SK-N-SH treated with all-trans-retinoic acid at 6 μM for 48 hours (cell line): ENCODE measurements at places on chromosomes 4 and X.

DNA sequence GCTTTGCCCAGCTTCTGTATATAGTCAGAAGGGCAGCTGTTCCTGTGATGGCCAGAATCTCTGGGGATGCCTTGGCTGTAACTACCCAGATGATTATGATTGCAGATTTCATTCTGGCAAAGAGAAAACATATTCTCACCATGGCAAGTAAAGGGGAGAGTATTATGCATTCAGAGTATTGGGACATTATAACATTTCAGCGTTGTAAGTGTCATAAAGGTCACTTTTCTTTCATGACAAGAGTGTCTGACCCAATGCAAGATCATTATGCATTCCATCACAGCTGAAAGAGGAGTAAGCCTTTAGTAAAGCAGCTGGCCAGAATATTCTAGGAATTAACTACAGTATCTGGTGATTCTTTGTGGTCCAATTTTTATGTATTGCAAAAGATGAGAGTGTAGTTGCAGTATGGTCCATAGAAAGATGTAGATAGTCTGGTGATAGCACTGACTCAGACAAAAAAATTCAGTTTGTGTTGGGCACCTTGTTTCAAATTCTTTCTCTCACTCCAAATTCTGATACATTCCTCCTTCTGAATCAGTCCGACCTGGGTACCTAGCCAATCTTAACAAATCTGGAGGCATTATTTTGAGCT is 2366.3 kb downstream of the PCDH7 start:
- ATAC-seq: no peak

DNA sequence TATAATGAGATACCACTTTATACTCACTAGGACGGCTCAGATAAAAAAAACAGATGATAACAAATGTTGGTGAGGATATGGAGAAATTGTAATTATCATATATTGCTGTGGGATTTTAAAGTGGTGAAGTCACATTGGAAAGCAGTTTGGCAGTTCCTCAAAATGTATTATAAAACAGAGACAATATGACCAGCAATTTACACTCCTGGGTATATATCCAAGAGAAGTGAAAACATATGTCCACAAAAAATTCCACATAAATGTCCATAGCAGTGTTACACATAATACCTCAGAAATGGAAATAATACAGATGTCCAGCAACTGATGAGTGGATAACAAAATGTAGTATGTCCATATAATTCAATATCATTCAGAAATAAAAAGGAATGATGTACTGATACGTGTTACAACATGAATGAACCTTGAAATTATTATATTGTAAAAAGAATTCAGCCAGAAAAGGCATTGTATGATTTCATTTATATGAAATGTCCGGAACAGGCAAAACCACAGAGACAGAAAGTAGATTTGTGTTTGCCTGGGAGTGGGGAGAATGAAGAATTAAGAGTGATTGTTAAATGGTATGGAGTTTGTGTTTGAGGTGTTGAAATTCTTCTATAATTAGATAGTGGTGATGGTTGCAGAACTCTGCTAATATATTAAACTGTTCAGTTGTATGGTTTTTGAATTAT is 220.9 kb downstream of the SLC7A11 start:
- peak; percentile 42; the same call in 1 of the 3 replicates for ATAC-seq

GRCh38 chr4:78707793-78708192 is 68.4 kb upstream of the BMP2K start:
- no peak for ATAC-seq

DNA sequence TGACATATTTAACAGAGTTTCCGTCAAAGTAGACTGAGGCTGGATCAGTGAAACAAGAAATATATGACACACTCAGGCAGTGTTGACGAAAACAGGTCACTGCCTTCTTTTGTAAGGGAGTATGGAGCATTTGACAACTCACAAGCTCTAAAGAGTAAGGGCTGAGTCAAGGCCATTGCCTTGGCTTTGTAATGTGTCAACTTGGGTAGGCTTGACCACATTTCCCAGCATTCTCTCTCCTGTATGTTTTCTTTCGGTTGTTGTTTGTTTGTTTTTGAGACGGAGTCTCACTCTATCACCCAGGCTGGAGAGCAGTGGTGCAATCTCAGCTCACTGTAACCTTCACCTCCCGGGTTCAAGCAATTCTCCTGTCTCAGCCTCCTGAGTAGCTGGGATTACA is 125.0 kb upstream of the MBNL3 start:
- ATAC-seq: no peak

DNA sequence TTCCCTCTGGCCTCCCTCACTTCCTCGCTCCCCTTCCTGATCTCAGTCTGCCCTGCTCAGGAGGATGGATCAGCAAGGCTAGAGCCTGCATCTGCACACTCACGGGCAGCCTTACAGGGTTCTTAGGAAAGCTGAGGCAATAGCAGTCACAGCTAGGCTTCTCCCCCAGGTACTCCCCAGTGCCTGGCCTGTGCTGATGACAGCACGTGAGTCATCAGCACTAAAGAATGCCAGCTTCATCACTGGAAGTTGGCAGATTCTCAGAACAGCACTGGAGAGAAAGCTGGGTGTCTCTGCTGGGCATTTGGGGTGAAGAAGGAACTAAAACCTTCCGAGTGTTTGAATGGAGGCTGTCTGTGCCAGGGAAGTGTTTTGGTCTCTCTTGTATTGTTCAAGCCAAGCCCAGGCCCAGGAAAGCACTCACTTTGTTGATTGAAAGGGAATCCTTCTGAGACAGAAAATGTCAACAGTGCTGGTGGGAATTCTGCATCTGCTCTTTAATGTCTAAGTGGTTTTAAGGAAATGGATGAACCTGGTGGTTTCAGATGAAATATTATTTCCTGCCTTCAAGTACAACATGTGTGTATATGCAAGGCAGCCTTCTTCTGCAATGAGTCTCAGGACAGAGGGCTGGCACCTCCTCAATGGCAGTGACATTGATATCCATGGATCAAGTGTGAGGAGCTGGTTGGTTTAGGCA is 73.0 kb upstream of the SCOC start:
- ATAC-seq: peak; percentile 84

DNA sequence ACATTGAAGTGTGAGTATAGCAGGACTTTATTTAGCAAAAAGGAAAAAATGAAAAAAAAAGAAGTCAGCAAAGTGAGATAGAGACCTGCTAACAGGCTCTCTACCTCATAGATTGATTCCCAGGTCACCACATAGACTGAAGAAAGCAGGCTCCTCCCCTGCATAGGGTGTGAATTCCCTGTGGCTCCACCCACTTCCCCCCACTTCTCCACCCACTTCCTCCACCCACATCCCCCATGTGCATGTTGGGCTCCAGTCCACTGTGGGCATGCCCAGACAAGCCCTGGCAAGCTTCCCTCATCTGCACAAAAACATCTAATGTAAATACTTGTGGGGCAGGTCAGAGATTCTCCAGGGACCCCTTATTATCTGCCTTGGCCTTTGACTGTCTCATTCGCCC is 97.8 kb downstream of the TMEM47 start:
- no peak for ATAC-seq

DNA sequence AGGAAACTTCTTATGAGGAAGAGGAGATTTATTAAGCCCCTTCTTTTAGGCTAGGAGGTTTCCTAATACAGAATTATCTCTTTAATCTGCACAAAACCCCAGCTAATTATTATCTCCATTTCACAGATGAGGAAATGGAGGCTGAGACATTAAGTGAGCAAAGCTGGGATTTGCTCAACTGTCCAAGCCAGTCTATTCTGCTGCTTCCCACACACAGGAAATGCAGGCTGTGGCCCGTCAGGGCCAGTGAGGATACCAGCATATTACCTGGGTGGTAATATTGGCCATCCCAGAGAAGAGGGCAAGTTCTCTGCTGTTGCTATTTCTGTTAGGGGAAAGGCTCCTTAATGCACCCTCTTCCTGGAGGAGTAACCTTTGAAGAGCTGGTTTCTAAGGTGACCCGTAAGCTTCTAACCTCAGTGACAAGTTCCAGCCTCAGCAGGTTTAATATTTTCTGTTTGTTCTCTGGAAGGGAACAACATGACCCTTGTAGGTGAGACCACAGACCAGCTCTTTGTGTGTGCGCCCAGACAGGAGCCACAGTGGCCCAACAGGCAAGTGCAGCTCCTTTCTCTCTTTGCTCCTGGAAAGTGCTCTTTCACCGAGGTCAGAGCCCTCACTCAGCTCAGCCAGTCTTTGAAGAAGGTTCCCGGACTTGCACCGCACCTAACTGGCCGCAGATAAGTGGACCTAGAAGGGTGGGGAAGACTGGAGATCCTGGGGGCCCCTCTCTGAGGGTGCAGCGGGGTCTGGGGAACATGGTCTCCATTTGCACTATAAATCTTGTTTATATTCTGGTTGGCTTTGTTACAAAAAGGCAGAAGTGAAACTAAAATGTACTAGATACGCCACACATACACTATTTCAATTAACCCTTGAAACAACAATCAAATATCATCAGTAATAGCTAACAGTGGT is 35.5 kb downstream of the TBC1D9 start:
- ATAC-seq: no peak

GRCh38 chr4:11197631-11198341 is 230.9 kb downstream of the HS3ST1 start:
- no peak for ATAC-seq

DNA sequence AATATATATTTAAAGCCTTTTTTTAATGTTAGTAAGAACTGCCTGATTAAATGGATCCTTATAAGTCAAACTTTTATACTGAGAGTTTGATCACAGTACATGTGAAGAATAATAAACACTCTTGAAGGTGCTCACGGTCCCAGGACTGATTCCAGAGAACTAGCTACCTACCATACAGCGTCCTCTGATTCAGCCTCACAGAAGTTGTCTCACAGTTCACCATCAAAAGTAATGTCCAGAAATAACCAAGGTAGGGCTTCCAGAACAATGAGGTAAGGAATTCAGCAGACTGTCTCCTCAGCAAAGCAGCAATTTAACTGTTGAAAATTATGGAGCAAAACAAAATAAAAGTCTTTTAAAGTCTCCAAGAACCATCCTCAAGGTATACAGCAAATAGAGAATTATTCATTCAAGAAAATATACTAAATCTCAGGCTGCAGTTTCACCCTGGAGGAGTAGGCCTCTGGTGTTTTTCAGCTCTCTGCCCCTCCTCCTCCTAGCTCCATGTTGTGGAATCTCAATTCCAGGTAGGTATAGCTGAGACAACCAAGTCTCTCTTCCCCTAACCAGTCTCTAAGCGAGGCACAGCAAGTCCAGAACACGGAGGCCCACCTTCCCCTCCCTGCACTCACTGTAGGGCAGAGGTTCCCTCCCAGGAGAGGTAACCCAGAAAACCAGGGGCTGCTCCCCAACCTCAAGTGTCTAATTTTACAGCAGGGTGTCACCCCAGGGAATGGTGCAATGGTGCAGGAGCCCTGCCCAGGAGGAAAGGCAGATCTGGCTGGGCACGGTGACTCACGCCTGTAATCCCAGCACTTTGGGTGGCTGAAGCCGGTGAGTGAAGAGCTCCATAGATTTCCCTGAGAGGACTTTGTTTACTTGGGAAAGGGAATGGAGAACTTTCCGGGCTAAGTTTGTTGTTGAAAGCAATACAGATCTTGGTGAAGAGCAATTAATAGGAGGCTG is 28.6 kb downstream of the FAM241A start:
- ATAC-seq: no peak

GRCh38 chr4:183398298-183399125 is 45.9 kb upstream of the CDKN2AIP start:
- ATAC-seq: peak; percentile 99
